ENCODE measurements at places on chromosomes 5 and 9.

- peak; percentile 48 for DNase-seq
Observed at GRCh38 chr5:61082516-61083280, 79.6 kb downstream of the SMIM15 start.

- no peak for DNase-seq
Observed at GRCh38 chr5:158011422-158011821, 152.5 kb upstream of the CLINT1 start.

- peak; percentile 74 for DNase-seq
Observed at GRCh38 chr5:32687499-32687831, 23.7 kb upstream of the NPR3 start.

GRCh38 chr5:140345919-140346347 lies 470 bp downstream of the HBEGF start:
- DNase-seq, result peak; percentile 68

- no peak for DNase-seq
Observed at GRCh38 chr5:91390268-91390667, 7.2 kb upstream of the ARRDC3 start.

DNA sequence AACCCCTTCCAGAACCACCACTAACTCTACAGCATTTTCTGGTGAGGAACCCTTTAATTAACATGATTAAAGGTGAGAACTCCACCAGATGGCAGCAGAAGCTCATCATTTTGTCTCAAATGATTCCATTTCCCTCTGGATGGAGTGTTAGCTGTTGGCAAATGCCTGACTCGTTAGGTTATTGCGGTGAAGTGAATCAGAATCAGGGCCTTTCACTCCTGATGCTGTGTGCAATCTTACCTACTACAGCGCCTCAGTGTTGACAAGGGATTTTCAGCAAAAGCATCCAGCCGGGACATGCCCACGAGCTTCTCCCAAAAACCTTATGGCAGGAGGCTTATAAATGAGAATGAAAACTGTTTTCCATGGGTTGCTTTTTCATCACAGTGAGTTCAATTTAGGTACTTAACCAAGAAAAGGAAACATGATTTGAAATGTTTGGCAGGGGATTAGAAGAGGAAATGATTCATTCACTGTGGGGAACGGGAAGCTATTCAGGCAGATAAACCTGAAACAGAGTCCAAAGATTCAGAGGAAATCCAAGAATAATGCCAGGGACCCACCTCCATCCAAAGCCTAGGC lies 48.0 kb upstream of the CAST start:
- peak; percentile 90 for DNase-seq

GRCh38 chr9:77063645-77064285 lies 44.3 kb downstream of the FOXB2 start:
- DNase-seq, result peak; percentile 15

DNA sequence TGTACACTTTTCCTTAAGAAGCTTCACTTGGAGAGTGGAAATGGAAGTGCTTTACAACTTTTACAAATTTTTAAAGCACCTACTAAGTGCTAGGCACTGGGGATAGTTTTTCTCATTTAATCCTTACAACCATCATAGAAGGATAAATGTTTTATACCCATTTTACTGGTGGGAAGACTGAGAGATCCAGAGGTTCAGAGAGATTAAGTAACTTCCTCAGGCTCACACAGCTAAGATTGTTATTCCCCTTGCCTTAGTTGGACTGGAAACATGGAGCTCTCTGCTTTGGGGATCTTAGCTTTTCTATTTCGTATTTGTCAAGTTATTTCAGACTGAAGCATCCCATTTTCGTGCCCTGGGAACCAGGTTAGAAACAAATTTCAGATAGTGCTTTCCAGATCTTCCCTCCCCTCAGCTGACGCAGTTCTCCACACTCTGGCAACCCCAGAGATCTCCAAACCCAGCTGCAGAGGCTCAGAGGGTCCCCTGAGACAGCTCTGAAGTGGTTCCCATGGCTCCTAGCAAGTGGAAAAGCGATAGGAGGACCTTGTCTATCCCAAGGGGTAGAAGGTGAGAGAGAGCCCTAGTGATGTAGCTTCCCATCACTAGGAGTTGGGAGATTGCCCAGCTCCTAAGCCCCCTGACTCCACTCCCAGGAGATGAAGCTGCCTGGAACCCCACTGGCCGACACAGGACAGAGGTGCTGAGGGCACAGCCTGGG lies 16.2 kb upstream of the GABBR2 start:
- DNase-seq, result no peak

DNA sequence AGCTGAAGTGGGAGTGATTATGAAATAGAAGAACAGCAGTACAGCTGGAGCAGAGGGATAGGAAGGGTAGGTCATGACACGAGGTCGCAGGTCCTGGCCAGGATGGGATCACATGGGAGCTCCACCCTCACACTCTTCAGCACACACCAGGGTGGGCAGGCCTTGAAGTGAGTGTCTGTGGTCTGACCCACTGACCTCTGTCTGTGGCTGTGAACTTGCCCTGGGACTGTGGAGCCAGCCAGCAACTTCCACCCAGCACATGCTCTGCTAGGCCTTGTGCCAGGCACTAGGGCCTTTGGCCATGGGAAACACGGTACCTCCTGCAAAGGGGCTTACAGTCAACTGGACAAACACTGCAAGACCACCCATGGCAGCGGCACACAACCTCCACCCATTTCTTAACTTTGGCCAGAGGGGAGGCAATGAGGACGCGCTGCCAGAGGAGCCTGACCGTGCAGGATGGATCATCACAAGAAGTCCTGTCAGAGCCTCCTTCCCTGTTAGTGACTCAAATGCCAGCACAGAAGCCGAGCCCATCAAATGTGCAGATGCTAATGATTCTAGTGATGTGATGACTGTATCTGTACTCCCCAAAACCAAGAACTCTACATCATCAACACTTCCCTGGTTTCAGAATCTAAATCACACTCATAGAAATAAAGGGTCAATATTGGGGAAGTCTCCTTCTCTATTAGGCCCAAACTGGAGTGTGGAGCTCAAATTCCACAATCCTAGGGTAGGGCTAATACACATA lies 113.6 kb downstream of the DPYSL3 start:
- peak; percentile 46 for DNase-seq

DNA sequence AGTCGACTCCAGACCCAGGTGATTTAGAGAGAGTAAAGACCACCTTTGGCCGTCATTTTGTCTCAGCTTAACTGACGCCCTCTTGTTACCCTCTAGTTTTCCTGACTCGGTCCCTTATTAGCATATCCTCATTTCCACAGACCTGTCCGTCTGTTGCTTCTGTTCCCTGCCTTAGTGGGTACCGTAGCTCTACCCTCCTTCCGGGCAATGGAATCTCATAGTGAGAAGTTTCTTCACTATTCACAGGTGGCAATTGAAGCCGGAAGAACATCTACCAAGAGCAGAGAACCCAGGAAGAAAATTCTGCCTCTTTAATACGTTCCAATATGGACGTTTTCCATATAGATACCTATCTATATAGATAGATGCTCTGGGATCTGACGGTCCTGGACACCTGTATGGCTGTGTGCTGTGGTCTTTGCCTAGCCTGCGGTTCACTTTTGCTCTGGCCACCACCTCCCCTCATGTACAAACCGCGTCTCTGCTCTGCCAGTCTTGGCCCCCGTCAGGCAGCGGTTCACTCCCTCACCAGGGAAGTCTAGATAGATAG lies 652 bp upstream of the TMEM161B start:
- DNase-seq, result peak; percentile 22

GRCh38 chr5:80725446-80725845 lies 70.7 kb upstream of the DHFR start:
- no peak for DNase-seq

DNA sequence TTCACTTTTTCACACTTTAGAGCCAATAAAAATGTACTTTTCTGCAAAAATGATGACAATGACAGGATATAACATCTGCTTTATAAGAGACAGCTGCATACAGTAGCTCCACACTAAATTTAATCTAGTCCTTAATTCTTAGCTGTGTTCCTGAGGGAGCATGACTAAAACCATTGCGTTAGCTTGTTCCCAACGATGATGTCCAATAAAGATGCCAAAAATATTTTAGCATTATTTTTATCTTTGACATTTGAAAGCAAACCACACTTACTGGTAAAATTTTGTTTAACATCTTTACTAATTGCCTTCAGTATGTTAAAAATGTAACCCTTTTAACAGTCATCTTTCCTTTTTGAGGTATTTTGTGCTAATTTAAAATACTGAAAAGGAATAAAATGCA lies 382.7 kb downstream of the CHSY3 start:
- DNase-seq, result peak; percentile 60

GRCh38 chr5:18497089-18497488 lies 862.8 kb downstream of the TAF11L14 start:
- DNase-seq, result no peak

GRCh38 chr5:143182106-143182505 lies 221.4 kb downstream of the NR3C1 start:
- DNase-seq, result peak; percentile 47

DNA sequence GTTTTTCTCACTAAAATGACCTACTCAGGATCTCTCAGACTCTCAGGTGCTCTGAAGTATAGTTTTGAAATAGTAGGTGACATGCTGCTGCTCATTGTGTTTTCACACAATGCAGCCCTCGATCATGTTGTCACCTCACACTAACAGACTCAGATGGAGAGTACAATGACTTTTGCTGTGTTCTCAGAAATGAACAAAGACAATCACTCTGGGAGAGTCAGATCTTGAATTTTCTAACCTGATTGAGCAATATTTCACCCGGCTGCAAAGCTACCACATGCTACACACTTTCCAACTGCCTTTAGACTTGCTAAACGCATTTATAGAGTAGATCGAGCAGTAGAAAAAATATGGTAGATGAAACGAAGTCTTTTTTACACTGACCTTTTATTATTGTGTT lies 113.4 kb downstream of the ST8SIA4 start:
- no peak for DNase-seq

DNA sequence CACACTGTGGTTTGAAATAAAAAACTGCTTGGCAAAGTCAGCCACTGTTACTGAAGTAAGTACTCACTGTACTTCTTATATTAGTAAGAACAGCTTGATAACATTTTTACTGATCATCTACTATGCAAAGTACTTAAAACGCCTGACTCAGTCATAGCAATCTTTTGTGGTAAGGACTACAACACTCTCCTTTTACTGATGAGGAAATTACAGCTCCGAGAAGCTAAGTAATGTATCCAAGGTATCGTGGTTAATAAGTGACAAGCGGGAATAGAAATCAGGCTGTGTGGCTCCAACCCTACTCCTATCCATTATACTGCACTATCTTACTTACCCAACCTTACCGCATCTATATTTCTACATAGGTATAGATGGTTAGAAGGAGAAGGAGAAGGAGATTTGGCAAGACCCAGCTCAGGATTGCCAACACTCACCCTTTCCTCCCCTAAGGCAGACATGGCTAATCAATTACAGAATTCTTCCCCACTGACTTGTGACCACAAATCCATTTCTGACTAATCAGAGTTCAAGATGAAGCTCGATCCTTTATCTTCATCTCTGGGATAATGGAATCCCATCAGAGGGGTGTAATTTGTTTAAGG lies 281.4 kb downstream of the SPOCK1 start:
- DNase-seq, result peak; percentile 16

- no peak for DNase-seq
Observed at GRCh38 chr9:33446240-33446945, 1.0 kb downstream of the AQP3 start.

DNA sequence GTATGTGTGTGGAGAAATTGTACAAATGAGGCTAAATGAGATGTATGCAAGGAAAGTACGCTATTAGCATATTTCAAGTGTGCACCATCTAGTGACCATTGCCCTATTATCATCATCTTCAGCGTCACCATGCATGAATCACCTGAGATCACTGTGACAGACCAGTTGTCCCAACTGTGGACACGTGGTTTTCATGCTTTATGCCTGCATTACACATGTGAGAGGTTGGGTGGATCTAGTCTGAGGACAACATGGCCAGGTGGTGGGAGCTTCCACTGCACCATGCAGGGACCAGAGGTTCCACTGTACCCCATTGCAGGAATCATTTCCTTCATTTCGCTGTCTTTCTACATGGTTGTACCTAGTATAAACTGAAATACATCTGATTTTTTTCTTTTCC lies 329.8 kb downstream of the SLIT3 start:
- DNase-seq, result no peak

DNA sequence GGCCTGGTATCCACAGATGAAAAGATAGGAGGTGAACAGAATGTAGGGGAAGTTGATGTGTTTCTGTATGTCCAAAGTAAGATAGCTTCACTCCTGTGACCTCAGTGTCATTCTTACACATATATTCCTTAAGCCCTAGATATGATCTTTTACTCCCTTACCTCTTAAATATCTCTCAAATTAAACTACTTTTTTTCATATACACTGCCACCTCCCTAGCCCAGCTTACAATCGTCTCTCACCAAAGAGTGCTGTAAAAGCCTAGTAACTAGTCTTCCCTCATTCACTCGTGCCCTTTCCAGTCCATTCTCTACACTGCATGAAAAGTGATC lies 5.3 kb downstream of the DNAI1 start:
- no peak for DNase-seq

DNA sequence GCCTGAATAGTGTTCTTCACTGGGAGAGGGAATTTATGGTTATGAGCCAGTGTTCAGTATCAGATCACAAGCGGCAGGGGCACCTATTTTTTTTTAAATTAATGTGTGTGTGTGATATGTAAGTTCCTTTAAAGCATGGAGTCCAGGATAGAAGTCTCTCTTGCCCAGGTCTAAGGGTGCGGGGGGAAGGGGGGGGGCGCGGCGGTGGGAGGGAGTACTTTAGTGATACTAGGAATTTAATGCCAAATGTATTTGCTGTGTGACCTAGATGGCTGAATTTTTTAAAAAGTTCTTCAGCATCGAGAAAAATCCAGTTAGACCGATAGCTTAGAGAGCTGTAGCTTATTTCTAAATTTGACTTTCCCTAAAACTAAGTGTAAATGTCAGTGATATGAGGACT lies 1.5 kb upstream of the FCHO2 start:
- DNase-seq, result no peak

DNA sequence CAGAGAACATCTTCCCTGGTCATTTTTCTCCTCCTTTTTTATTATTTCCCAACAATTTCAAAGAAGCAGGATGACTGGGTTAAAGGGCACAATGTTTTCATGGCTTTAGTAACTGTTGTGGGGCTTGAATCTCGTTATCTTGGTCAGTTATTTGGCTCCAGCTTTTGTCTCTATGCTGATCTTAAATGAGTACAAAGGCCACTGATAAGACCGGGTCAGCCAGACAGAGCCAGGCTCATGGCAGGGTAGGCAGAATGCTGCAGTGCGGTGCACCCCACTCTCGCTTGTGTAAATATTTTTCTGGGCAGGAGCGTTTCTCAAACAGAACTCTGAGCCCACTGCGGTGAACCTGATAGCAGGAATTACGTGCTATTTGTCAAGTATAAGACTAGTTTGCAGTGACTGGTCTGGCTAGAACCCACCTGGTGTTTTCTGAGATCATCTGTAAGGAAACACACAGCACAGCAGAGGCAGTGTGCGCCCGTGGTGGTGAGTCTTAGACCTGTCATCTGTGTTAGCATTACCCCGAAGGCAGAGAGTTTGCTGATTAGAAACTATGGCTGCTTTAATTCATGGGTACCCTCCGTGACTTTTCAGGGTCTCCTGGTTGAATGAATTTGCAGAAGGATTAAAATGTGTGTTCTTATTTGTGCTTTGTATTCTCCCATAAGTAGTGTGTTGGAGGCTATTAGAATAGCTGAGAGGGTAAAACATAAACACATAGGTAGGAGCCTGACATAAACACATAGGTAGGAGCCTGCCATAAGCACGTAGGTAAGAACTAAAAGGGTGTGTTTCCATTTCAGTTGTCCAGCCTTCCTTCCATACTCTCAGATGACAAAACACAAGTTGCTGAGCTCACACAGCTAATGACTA lies 158.6 kb upstream of the DMRT1 start:
- DNase-seq, result peak; percentile 34

GRCh38 chr9:33809506-33809905 lies 7.5 kb upstream of the UBE2R2 start:
- no peak for DNase-seq

Data from cardiac fibroblast (primary cell).